ENCODE measurements at places on chromosomes 13 and 19.

DNA sequence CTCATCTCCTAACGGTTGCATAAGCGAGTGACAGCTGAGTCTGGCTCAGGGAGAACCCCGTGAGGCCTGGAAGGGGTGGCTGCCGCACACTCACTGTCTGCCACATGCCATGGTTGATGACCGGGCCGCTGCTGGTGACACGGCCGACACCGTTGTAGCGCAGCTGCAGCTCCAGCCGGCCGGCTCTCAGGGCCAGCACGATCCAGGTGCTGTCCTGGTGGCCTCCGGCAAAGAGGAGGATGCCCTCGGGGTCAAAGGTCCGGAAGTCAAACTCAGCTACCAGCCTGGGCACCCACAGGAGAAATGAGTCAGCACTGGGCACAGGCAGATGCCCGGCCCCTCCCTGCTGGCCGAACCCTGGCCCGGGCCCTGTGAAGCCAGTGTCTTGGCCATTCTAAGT is 31.7 kb downstream of the GAS6 start:
- H3K27me3 ChIP-seq, result no peaks in the 10 kb centered on the region
- peaks cover 8% of the 10 kb centered on the region for H3K36me3 ChIP-seq
- no peak overlapping the region for H3K4me3 ChIP-seq
- H3K4me1 ChIP-seq, result peaks cover 2% of the 10 kb centered on the region
- H3K27ac ChIP-seq, result no peak overlapping the region

DNA sequence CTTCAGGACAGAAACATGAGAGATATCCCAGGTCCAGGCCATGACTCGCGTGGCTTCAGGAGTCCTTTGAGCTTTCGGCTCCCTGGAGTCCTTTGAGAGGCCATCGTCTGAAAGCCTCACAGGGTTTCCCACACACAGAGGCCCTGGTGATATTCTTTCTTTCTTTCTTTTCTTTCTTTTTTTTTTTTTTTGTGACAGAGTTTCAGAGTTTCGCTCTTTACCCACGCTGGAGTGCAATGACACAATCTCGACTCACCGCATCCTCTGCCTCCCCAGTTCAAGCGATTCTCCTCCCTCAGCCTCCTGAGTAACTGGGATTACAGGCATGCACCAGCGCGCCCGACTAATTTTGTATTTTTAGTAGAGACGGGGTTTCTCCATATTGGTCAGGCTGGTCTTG is 5.5 kb downstream of the SIN3B start:
- H3K36me3 ChIP-seq, result peaks cover 42% of the 10 kb centered on the region
- peak; percentile 60 for DNase-seq
- no peaks in the 10 kb centered on the region for H3K27me3 ChIP-seq
- no peak overlapping the region for H3K4me3 ChIP-seq
- peaks cover 38% of the 10 kb centered on the region for H3K4me1 ChIP-seq
- peak overlapping the region; percentile 72 for H3K27ac ChIP-seq

DNA sequence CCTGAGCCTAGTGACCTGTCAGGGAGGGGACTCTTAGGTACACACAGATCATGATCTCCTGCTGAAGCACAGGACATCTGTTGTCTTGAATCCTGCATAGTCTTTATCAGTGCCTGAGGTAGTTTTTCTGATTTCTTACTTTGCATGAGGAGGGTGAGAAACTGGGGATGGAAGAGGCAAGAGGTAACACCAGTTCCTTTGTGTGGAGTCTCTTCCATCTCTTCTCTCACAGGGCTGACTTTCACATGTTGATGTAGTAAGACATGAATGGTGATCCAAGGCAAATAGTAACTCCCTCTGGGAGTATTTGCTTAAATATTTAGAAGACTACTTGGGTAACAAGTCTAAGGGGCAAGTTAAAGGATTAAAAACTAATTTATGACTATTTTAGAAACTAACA is 9.5 kb downstream of the NBEA start:
- no peak overlapping the region for H3K27ac ChIP-seq
- no peaks in the 10 kb centered on the region for H3K4me1 ChIP-seq
- H3K27me3 ChIP-seq, result peaks cover 2% of the 10 kb centered on the region
- no peak for DNase-seq
- no peak overlapping the region for H3K4me3 ChIP-seq

GRCh38 chr13:84528408-84529070 is 646.3 kb upstream of the SLITRK1 start:
- no peak overlapping the region for H3K27ac ChIP-seq
- H3K36me3 ChIP-seq, result no peaks in the 10 kb centered on the region
- no peaks in the 10 kb centered on the region for H3K27me3 ChIP-seq
- no peak overlapping the region for H3K4me3 ChIP-seq

- H3K4me1 ChIP-seq, result peaks cover 29% of the 10 kb centered on the region
- H3K27ac ChIP-seq, result no peak overlapping the region
- H3K27me3 ChIP-seq, result no peaks in the 10 kb centered on the region
- H3K4me3 ChIP-seq, result no peak overlapping the region
- no peak for DNase-seq
- H3K36me3 ChIP-seq, result peaks cover 26% of the 10 kb centered on the region
Observed at GRCh38 chr13:42422681-42423080, 150.7 kb downstream of the AKAP11 start.

DNA sequence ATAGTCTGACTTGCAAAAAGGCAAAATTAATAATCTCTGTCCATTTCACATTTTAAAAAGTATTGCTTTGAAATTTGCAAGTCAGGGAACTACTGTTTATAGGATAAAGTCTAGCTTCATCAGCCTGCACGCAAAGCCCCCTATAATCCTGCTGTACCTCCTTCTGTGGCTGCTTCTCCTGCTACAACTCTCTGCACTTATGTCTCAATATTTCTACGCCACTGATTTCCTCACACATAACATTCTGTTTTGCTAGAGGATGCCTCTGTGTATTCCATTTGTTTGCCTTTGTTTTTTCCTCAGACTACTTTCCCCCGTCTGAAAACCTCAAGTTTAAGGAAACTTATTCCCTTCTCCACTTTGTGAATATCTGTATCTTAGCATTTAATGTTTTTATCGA is 389.9 kb downstream of the RFC3 start:
- no peaks in the 10 kb centered on the region for H3K36me3 ChIP-seq
- no peak for DNase-seq
- H3K27me3 ChIP-seq, result no peaks in the 10 kb centered on the region

GRCh38 chr13:20993661-20994440 is 67.5 kb downstream of the LATS2 start:
- H3K27ac ChIP-seq, result peak overlapping the region; percentile 30
- DNase-seq, result peak; percentile 12
- H3K36me3 ChIP-seq, result no peaks in the 10 kb centered on the region
- H3K27me3 ChIP-seq, result peaks cover 2% of the 10 kb centered on the region
- no peak overlapping the region for H3K4me3 ChIP-seq

GRCh38 chr13:32887617-32888016 is 128.6 kb upstream of the KL start:
- no peaks in the 10 kb centered on the region for H3K4me1 ChIP-seq
- H3K27ac ChIP-seq, result no peak overlapping the region
- H3K36me3 ChIP-seq, result no peaks in the 10 kb centered on the region
- DNase-seq, result no peak

DNA sequence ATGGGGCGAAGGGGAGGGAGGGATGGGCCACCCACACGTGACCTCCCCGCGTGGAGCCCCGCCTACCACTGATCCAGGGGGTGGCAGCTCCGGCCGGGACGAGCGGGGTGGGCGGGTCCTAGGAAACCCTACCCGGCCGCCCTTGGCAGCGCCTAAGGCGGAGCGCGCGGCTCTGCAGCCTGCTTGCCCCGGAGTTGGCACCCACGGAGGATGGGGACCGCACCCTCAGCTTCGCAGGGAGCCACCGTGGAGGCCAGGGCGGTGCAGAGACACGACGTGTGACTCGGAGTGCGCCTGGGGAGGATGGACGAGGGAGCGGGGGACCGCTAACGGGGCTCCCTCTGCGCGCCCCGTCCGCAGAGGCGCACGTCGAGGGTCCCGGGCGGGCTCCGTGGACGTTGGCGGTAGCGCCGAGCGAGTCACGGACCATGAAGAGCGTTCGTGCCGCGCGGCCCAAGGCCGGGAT is at the start of gene RGS9BP:
Gene RGS9BP (plus strand): TSS at position 129 of the 466 bp plus-strand sequence. CDS start 416 bp downstream, outside the sequence.
- peaks cover 2% of the 10 kb centered on the region for H3K36me3 ChIP-seq
- peaks cover 11% of the 10 kb centered on the region for H3K27me3 ChIP-seq
- no peak within 1 kb of the TSS for H3K27ac ChIP-seq
- DNase-seq, result peak; percentile 73

DNA sequence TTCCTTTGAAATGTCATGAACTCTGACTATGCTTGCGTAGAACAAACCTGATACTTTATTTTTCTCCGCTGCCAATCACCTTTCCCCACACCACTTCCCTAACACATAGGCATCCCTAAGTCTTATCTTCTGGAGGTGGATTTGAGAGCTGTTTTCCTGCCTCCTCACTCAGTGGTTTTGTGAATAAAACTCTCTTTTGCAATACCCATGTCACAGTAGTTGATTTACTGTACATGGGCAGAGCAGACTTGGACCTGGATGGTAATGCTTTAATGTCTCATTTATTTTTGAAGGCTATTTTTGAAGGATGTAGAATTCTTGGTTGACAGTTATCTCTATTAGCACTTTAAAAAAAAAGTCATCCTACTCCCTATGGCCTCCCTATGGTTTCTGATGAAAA is 881.8 kb downstream of the SLITRK5 start:
- no peaks in the 10 kb centered on the region for H3K36me3 ChIP-seq
- no peak overlapping the region for H3K27ac ChIP-seq
- H3K4me3 ChIP-seq, result no peak overlapping the region
- no peak for DNase-seq

DNA sequence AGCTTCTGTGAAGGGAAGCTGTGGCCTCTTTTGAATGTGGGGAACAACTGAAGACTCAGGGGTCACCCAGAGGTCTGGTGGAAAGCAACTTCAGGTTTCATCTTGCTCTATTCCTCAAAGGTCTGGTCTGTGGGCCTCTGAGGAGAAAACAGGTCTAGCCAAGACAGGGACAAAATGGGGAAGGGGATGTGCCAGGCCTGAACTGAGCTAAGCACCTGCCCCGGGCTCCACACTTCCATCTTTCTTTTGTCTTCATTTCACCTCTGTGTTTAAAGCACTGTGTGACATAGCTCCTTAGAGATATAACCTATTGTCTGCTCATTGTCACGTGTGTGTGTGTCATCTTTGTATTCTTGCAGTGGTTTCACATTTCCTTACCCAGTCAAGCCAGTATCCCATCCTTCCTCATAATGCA is 19.9 kb upstream of the GDF15 start:
- H3K36me3 ChIP-seq, result peaks cover 26% of the 10 kb centered on the region
- no peaks in the 10 kb centered on the region for H3K27me3 ChIP-seq
- no peak for DNase-seq
- no peak overlapping the region for H3K27ac ChIP-seq

GRCh38 chr19:49852631-49853126 is 1.7 kb downstream of the PTOV1 start:
- H3K27me3 ChIP-seq, result no peaks in the 10 kb centered on the region
- peak; percentile 16 for DNase-seq
- peak overlapping the region; percentile 85 for H3K4me3 ChIP-seq
- peak overlapping the region; percentile 15 for H3K27ac ChIP-seq
- H3K36me3 ChIP-seq, result peaks cover 23% of the 10 kb centered on the region
- H3K4me1 ChIP-seq, result peaks cover 36% of the 10 kb centered on the region

DNA sequence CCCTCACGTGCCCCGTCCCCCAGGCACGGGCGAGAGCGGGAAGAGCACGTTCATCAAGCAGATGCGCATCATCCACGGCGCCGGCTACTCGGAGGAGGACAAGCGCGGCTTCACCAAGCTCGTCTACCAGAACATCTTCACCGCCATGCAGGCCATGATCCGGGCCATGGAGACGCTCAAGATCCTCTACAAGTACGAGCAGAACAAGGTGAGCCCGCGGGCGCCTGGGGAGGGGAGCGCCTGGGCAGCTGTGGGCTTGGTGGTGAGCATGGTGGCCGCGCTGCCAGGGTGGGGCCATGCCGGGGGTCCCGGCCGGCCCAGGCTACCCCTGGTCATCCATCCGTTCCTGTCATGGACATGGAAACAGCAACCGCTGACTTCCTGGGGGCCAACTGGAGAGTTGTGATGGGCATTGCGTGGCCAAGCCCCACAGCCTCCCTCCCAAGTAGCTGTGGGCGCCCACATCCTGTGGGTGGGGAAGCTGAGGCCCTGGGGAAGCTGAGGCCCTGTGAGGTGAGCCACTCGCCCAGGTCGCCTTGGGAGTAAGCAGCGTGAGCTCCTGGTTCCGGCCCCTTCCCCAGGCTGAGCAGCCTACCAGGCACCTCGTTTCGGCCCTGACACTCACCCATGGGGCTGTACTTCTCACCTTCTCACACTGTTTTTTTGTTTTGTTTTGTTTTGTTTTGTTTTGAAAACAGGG is 16.1 kb downstream of the GNA11 start:
- no peaks in the 10 kb centered on the region for H3K27me3 ChIP-seq
- H3K4me3 ChIP-seq, result no peak overlapping the region
- no peak for DNase-seq
- no peak overlapping the region for H3K27ac ChIP-seq
- H3K4me1 ChIP-seq, result peaks cover 2% of the 10 kb centered on the region

DNA sequence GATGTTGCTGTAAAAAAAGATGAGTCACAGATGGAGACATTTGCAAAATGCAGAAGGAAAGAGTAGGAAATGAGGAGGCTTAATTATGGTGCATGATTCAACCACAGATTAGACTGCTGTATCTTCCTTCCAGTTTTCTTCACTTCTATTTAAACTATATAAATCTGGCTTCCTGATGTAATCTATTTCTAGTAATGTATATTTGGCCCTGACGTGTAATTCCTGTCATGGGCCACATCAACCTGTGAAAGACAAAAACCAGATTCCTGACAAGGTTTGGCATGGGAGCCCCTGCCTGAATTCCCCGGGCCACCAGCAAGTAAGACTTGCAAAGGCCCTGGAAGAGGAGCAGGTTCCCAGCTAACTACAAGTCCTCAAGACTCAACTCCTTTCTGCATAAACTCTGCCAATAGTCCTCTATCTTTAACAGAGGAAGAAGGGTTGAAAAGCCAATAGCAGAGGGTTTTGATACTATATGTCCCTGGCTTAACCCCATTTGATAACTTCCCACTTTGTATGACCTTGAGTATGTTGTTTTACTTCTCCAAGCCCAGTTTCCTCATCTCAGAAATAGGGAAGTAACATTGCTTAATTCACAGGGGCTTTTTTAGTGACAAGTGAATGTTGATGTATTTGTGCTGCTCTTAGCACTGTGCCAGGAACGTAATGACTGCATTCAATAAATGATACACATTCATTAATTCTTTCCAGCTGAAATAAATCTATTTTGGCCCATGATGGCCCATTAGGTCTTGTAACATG is 172.7 kb downstream of the SPRY2 start:
- no peaks in the 10 kb centered on the region for H3K36me3 ChIP-seq
- peaks cover 3% of the 10 kb centered on the region for H3K4me1 ChIP-seq
- H3K4me3 ChIP-seq, result no peak overlapping the region
- H3K27me3 ChIP-seq, result no peaks in the 10 kb centered on the region
- DNase-seq, result no peak
- H3K27ac ChIP-seq, result no peak overlapping the region

DNA sequence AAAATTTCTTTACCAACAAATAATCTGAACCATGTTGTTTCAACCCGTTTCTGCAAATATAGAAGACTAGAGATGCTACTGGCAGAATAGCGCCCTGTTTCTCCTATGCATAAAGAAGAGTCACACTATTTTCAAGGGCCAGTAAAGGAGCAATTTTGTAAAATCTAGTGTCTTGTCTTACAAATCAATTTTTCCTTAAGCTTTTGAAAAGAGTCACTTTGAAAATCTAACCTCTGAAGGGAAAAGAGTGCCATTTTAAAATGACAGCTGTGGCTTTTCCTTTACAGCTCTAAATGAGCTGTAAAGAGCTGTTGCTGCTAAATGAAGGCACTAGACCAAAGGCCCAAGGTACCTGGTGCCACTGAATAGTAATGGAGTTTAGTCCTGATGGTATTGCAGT is 16.9 kb upstream of the GTF2F2 start:
- H3K27me3 ChIP-seq, result peaks cover 8% of the 10 kb centered on the region
- DNase-seq, result no peak
- no peaks in the 10 kb centered on the region for H3K36me3 ChIP-seq
- H3K4me1 ChIP-seq, result no peaks in the 10 kb centered on the region
- no peak overlapping the region for H3K4me3 ChIP-seq
